ENCODE measurements at places on chromosomes 16 and 17. TPM values are rescaled to one million over a fixed set of nuclear protein-coding genes. Genes with fewer than 3 reads are reported as not detected.

Gene CD300A
- 2.0 TPM for total RNA-seq

Gene MT1M
- total RNA-seq: 2.2 TPM

Gene COPZ2
- total RNA-seq: 13.2 TPM

Gene ABHD15
- total RNA-seq: 7.1 TPM

Gene KRT36
- 0.24 TPM for total RNA-seq

Gene TBC1D3H
- 6.8 TPM for total RNA-seq

DNA sequence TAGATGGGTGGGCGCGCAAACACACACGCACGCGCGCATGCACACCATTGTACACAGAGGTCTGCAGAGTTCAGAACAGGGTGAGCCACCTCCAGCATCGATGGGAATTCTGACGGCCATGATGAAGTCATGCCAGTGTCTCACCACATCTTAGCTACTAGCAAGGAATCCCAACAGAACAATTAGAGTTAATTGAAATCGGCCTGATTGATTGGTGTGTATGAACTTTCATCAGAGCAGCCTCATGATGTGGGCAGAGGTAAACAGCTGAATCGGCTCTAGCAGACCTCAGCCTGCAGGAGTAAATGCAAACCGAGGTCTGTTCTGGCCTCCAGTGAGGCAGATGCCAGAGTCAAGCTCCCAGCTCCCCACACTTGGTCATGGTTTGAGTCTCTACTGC lies 200.6 kb downstream of the CBLN1 start:
- H3K27ac ChIP-seq: no peak overlapping the region
- H3K36me3 ChIP-seq: no peaks in the 10 kb centered on the region
- no peak for DNase-seq
- H3K4me3 ChIP-seq: no peak overlapping the region

- H3K4me1 ChIP-seq: no peaks in the 10 kb centered on the region
- H3K27ac ChIP-seq: no peak overlapping the region
- no peak overlapping the region for H3K4me3 ChIP-seq
- H3K27me3 ChIP-seq: no peaks in the 10 kb centered on the region
Observed at GRCh38 chr16:79795556-79795955, 195.0 kb upstream of the MAF start.

- H3K27ac ChIP-seq: peak overlapping the region; percentile 59
- no peak overlapping the region for H3K4me3 ChIP-seq
- no peaks in the 10 kb centered on the region for H3K4me1 ChIP-seq
- peak; percentile 60 for DNase-seq
- no peaks in the 10 kb centered on the region for H3K36me3 ChIP-seq
Observed at GRCh38 chr16:10541366-10541765, 39.0 kb downstream of the EMP2 start.

DNA sequence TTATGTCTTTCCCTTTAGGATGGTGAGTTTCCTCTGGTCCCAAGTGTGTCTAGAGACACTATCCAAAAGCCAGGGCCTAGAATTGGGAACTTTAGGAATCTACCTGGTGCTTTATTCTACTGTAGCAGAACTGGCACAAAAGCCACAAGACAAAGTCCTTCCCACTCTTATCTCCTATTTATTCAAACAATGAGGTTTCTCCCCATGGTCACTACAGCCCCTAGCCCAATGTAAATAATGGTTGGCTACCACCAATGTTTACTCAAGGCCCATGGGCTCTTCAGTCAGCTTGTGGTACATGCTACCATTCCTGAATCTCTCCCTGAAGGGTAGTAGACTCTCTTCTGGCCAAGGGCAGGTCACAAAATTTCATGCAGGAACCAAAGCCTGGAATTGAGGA lies 789.4 kb upstream of the KIF2B start:
- H3K36me3 ChIP-seq: no peaks in the 10 kb centered on the region
- no peak for DNase-seq
- H3K4me1 ChIP-seq: no peaks in the 10 kb centered on the region
- H3K27ac ChIP-seq: no peak overlapping the region
- H3K27me3 ChIP-seq: no peaks in the 10 kb centered on the region
- H3K4me3 ChIP-seq: no peak overlapping the region

DNA sequence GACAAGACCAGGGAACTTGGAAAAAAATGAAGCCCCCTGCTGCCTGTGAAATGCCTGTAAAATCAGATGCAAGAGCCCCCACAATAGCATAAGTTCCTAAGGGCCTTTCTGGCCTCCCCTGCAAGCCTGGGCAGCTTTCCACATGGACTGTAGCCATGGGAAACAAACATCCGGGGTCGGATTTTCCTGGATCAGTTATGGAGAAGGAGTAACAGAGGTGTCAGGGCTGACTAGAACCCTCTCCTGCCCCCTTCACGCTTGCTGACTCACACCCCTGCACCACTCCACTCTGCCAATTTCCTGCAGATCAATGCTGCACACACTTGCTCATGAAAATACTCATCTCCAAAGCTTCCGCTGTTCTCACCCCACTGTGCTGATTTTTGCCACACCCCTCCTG lies 258.6 kb downstream of the CBLN1 start:
- no peak overlapping the region for H3K27ac ChIP-seq
- no peaks in the 10 kb centered on the region for H3K4me1 ChIP-seq
- H3K36me3 ChIP-seq: no peaks in the 10 kb centered on the region
- no peaks in the 10 kb centered on the region for H3K27me3 ChIP-seq
- DNase-seq: no peak

DNA sequence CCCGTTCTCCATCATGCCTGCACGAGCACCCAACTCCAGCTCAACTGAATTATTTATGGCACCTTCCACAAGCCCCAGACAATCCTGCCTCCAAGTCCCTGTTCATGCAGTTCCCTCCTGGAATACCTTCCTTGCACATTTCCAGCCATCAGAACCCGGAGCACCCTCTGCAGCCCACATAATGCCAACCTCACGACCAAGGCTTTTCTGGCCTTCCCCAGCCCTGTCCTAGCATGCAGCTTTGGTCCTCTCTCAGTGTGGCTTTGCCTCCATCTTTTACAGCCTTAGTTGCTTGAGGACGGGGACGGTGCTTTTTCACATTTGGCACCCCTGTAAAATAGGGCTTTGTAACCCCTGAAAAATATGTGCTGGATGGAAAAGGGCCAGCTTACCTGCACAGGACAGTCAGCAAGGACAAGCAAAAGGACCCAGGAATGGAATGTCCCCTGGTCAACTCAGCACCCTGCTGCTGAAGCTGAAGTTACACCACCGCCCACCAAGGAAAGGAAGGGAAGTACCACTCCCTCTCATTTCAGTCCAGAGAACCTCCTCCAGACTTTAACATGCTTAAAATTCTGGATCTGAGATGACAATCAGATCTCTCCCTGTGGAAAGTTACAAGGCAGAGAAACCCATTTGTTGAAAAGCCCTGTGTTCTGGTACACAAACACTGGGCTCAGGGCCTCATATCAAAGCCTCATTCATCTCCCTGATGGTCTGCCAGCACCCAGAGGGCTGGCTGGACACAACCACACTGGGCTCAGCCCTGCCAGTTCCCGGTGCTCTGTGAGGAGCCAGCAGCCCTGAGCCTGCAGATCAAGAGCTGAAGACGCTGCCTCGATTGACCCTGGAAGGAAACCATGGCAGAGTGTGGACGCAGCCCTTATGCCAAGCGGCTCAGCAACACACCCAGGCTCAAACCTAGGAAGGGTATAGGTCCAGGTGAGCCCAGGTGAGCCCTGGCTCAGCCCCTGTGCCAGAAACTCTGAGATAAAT lies 2.9 kb downstream of the SLC39A11 start:
- no peak overlapping the region for H3K27ac ChIP-seq
- H3K4me1 ChIP-seq: peaks cover 10% of the 10 kb centered on the region
- no peaks in the 10 kb centered on the region for H3K36me3 ChIP-seq
- H3K4me3 ChIP-seq: no peak overlapping the region

- no peak overlapping the region for H3K27ac ChIP-seq
- no peak for DNase-seq
- no peaks in the 10 kb centered on the region for H3K36me3 ChIP-seq
- no peak overlapping the region for H3K4me3 ChIP-seq
Observed at GRCh38 chr17:75074532-75074931, 13.2 kb upstream of the SLC16A5 start.

DNA sequence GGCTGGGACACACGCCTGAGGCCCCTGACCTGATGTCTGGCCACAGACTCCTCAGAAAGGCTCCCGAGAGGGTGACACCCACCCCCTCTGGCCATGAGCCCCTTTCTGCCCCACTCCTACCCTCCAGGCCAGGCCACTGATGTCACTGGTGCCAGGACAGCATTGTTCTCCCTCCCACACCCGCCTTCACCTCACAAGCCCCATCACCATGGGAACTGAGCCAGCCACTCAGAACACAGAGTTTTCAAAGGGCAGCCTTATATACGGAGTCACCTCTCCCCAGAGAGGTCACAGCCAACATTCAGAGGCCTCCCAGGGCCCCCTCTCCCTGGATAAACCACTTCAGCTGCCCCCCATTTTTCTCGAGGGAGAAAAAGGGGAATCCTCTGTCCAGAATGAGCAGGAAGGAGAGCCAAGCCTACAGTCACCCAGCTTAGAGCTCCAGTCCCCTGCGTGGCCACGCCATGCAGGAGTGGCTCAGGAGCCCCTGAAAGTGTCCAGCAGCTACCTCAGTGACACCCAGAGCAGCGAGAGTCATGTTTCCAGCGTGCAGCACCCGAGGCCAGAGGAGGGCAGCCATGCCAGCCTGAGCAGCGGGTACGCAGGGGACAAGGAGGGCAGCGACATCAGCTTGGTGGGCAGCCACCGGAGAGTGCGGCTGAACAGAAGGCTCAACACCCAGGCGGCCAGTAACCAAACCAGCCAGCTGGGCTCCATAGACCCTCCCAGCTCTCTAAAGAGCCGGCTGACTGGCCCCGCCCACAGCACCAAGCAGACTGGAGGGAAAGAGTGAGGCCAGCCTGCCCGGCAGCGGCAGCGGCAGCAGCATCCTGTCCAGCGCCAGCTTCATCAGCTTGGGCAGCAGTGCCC lies at the start of gene C16orf82:
Gene C16orf82, plus strand, starts transcription at position 260 of the 870 bp plus-strand sequence.
- no peaks in the 10 kb centered on the region for H3K27me3 ChIP-seq
- no peak within 1 kb of the TSS for H3K27ac ChIP-seq
- no peak for DNase-seq

DNA sequence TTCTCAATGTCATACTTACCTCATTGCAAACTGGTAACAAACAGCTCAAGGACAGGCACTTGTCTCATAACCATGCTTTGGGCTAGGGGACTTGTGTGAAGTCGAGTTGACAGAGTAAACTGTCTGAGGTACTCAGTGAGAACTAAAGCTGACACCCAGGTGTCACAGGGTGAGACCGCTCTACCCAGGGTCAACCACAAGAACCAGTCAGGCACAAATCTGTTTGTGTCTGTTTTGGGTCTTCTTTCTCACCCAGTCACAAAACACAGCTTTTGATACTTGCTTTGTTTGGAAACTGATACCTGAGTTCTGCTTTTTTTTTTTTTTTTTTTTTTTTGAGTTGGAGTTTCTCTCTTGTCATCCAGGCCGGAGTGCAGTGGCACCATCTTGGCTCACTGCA lies 161.1 kb downstream of the STX8 start:
- no peak overlapping the region for H3K27ac ChIP-seq
- DNase-seq: no peak
- no peaks in the 10 kb centered on the region for H3K27me3 ChIP-seq
- H3K36me3 ChIP-seq: no peaks in the 10 kb centered on the region
- no peaks in the 10 kb centered on the region for H3K4me1 ChIP-seq

DNA sequence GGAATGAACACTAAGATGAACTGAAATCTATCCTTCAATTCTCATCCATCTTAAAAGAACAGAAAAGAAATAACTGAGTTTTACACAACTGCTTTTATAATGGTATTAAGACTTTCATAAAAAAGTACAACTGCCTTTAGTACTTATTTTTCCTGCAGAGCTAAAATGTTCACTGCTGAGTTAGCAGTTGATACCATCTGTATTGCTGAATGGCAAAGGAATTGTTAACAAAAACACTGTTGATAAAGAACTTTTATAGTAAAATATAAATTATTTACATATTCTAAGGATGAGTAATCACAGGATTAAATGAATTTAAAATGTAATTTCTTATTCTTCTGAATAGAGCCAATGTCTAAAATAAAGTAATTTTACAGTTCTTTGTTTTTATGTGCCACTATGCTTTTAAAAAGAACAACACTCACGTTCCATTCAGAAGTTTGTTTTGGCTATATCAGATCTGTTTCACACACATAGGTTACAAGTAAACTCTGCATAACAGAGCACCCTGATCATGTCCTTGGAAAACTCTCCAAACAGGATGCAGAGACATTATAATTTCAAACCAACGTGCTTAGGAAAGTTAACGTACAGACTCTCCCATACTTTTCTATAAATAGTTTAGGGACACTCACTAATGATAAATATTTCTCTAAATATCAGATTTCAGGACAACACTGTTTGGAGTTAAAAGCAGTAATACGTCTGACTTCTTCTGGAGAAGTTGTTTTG lies 151.1 kb downstream of the ITFG1 start:
- no peaks in the 10 kb centered on the region for H3K27me3 ChIP-seq
- H3K36me3 ChIP-seq: no peaks in the 10 kb centered on the region
- no peak overlapping the region for H3K4me3 ChIP-seq
- no peak for DNase-seq

DNA sequence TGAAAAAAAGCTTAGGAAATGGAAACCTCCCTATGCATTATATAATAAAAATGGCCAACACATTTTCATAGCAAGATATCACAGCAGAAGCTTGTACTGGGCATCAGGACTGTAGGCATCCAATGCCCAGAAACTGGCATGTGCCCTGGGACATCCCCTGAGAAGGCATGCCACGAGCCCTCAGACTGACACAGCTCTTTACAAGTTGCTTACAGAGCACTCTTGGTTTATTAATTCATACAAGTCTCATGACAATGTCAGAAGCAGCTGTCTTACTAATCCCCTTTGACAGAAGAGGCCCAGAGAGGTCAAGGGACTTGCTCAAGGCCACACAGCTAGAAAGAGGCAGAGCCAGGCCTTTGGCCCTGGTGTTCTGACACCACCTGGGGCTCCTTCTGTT lies 5.6 kb upstream of the CCL2 start:
- H3K4me3 ChIP-seq: no peak overlapping the region
- DNase-seq: no peak
- H3K4me1 ChIP-seq: peaks cover 65% of the 10 kb centered on the region
- H3K27ac ChIP-seq: no peak overlapping the region
- H3K36me3 ChIP-seq: no peaks in the 10 kb centered on the region

- no peaks in the 10 kb centered on the region for H3K36me3 ChIP-seq
- H3K27me3 ChIP-seq: no peaks in the 10 kb centered on the region
- no peak for DNase-seq
- H3K4me1 ChIP-seq: peaks cover 38% of the 10 kb centered on the region
- no peak overlapping the region for H3K4me3 ChIP-seq
- H3K27ac ChIP-seq: peak overlapping the region; percentile 85
Observed at GRCh38 chr16:56606476-56607108, 1.8 kb upstream of the MT2A start.

Measured in testis (tissue), 5 donors.